ENCODE measurements at places on chromosomes 5 and 9.

DNA sequence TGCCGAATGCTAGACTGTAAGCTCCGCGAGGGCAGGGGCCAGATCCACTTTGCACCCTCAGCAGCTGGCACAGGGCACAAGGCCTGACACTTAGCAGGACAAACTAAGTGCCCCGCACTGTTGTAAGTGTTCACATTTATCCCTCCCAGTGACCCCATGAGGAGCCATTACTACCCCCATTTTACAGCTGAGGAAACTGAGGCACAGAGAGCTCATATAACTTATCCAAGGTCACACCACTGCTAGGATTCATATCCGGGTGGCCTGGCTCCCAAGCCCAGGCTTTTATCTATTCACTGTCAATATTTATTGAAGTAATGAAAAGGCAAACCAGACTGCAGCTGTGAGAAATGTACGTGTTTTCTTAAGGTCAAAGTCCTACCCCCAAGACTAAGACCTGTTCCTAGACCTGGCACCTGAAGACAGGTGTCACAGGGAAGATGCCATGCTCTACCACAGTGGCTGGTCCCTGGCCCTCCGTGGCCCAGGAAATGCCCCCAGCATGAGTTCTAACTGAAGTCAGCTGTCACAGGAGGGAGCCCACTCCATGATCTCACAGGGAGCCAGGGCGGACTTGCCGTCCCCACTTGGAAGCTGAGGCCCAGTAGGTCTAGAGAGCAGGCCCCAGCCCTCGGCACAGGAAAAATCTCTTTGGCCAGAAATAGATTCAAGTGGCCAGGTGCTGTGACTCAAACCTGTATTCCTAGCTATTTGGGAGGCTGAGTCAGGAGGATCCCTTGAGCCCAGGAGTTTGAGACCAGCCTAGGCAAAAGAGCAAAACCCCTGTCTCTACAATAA, 74.7 kb upstream of the IL17B start:
- DNase-seq: no peak

DNA sequence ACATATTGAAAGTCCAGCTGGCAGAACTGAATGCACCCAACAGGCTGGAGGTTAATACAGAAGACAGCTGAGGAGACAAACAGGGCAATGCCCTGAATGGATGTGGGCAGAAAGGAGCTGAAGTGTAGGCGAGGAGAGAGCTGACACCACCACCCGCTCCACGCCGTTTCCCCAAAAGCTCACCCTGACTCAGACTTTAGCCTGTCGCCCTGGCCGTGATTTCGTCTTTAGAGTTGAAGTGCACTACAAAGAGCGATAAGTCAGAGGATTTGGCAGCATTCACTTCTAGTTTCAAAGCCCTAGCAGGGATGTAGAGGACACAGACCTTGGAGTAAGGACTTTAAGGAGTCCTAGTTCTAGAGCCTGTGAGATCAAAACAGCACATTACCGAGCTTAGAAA, 2.2 kb upstream of the ERAP1 start:
- peak; percentile 4 for DNase-seq

DNA sequence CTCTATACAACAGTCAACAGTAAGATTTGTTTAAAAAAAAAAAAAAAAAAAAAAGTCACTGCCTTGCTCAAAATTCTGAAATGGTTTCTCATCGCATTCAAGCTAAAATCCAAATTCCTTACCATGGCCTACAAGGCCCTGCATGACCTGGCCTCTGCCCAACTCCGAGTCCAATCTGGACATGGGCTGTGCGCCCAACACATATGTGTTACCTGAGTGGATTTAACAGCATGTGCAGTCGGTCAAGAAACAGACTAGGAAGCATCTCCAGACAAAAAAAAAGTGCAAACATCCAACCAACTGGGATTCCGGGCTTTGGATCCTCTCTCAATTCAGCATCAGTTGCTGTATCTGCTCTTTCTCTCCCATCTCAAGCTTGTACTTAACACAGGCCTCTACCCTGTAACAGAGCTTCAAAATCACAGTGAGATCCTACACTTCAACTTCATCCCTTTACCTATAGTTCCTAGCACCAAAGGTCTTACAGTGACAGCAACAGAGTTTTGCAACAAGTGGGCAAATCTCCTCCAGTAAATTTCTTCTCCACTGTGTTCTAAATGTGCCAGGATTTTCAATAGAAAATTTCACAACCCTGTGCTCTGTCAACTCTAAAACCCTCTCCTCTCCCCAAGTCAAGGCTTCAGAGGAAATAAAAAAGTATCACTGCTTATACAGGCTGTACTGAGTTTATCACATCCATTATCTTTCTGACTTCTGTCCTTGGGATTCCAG, 19.6 kb downstream of the ZNF608 start:
- DNase-seq: no peak

DNA sequence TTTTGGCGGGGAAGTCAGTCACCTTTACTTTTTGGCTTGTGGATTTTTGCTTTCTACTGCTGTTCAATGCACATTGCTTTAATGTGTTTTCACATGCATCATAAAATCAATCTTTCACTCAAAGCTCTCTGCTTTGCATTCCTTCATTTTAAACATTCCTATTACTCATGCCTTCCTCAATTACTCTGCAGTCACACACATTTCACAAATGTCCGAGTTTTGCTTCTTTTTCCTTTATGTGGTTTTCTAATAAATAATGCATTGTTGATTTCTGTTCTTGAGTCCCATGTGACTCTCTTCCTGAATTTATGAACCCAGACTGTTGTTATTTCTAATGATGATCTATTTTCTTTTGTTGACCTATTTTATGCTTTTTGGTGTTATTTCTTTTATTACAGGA, 82.3 kb upstream of the EPB41L4B start:
- no peak for DNase-seq

DNA sequence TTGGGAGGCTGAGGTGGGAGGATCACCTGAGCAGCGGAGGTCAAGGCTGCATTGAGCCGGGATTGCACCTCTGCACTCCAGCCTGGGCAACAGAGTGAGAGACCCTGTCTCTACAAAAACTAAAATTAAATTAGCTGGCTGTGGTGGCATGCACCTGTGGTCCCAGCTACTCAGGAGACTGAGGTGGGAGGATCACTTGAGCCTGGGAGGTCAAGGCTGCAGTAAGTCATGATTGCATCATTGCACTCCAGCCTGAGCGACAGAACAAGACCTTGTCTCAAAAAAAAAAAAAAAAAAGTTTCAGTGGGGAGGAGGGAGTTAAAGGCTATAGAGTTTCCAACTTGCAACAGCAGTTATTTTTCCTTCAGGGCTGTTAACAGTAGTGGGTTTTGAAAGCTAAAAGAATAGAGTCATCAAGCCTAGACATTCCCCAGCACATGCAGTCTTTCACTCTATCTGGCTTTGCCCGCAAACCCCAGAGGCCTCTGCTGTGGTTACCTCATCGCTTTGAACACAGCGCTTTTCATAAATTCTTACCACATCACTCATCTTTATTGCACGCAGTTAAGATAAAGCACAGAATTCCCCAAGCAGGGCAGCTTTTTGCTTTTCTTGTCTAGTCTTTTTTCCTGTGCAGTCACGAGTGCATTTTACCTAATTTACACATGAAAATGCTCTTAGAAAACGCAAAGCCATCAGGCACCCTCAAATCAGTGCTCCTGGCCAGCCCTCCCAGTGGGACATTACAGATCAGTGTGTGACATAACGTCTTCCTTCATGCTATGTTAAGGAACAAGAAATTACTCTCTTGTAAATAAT, 8.7 kb upstream of the SLC2A8 start:
- DNase-seq: peak; percentile 69

DNA sequence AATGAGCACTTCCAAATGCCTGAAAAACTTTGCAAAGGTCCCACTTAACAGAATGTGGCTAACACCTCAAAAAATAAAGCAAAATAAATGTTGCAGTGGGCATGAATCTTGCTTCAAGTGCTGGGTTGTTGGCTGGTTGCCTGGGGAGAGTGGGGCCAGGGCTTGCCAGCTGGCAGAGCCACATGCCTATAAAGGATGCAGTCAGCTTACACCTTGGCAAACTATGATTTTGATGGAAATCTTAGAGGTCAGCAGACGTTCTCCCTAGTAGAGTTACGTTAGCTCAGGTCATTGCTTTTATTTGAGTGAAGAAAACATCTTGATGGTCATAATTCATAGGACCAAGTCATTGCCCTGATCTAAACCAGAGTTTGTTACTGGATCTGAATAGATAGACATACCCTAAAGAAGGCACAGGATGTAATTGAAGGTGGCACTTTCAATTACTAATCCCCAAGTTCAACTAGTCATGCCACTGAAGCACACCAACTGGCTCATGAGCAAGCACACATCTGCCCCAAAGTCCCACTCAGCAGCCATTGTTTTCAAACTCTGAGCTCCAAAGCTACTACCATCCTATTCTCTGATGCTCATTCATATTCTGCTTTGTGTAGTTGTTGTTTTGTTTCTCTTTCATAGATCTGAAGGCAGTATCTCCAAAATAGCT, 51.2 kb upstream of the ZSWIM6 start:
- DNase-seq: no peak

- no peak for DNase-seq
Measured at GRCh38 chr5:5616247-5616895, 193.9 kb downstream of the ICE1 start.

- DNase-seq: no peak
Measured at GRCh38 chr5:138962614-138963370, 87.7 kb upstream of the LRRTM2 start.

DNA sequence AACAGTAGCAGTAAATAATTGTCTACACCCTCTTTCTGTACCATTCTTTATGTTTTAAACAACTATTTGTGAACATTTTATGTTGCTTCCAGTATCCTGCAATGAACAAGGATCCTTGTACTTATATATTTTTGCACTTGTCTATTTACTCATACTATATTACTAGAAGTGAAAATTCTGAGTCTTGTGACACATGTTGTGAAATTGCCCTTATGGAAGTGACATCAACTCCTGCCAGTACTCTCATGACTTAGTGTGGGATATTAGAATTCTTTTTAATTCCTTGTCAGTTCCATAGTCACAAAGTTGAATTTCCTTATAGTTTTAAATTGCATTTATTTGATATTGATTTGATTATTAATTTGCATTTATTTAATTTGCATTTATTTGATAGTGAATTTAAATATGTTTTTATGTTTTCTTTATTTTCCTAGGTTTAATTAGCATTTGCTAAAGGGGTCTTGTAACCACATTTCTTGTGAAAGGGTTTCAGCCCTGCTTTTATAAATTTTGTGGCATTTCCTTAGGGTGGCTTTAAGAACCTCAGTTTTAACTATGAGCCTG, 27.7 kb downstream of the PARP8 start:
- no peak for DNase-seq

- no peak for DNase-seq
Measured at GRCh38 chr9:112135706-112136105, 39.4 kb downstream of the SUSD1 start.

DNA sequence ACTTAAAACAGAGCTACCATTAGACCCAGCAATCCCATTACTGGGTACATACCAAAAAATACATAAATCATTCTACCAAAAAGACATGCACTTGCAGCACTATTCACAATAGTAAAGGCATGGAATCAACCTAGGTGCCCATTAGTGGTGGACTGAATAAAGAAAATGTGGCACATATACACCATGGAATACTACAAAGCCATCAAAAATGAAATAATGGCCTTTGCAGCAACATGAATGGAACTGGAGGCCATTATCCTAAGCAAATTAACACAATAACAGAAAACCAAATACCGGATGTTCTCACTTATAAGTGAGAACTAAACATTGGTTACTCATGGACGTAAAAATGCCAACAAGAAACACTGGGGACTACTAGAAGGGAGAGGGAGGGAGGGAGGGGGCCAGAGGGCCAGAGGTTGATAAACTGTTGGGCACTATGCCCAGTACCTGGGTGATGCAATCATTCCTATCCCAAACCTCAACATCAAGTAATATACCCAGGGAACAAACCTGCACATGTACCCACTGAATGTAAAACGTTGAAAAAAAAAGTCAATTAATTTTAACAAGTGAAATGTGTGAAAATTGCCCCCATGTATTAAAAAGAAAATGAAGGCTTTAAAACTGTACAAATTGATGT, 24.5 kb upstream of the GPR150 start:
- DNase-seq: no peak

DNA sequence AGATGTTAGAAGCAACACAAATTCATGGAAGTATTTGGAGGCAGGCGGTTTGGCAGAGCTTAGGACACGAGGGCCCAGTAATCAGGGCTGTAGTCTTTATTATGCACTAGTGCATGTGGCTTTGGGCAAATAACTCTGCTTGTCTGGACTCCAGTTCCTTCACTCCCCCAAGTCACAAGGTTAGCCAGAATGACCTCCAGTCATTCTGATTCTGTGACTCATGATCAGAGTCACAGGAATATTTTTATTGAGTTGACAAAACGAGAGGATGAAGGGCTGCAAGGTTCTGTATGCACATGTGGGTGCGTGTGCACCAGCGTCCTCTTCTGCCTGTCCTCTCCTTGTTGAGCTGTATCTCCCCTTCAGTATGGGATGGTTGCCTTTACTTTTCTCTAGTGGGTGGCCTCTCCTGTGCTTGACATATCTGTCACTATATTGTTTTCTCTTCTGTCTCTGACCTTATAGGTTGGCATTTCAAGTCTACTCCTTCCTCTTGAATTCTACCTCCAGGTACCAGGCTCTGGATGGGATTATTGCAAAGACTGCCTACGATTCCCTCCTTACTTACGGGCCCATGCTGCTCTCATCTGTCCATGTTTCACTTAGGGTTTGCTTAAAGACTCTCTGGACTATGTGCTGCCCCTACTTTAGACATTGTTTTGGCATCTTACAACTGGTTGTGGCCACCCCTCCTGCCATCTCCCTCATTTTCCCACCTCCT, 94.6 kb downstream of the KDM4C start:
- no peak for DNase-seq

DNA sequence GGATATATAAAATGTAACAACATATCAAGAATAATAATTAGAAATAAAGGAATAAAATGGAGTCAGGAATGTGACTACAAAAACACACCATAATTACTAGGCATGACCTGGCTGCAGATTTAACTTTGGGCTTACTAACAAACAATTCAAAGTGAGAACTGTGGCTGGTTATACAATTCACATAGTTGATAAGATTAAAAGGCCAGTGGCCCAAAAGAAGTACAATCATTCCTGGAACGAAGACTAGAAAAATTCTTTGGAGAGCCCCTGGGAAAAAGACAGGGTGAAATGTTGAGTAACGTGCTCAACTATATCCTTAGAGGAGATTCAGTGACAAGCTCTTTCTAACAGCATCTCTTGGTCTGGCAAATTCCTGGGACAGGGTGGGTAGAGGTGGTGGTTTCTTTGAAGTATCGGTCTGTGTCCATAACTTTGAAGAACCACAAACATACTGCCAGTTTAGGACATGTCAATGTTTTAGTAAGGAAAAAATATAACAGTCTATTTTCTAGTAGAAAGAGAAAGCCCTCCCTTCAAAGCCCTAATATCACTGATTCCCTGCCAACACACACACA, 75.0 kb upstream of the IL6ST start:
- no peak for DNase-seq

GRCh38 chr5:34891981-34892380, 23.3 kb downstream of the RAD1 start:
- no peak for DNase-seq

- no peak for DNase-seq
Measured at GRCh38 chr5:142507531-142508372, 178.1 kb downstream of the FGF1 start.

Data from activated naive CD4-positive, alpha-beta T cell (primary cell).